ENCODE measurements at places on chromosomes 6 and 20.

DNA sequence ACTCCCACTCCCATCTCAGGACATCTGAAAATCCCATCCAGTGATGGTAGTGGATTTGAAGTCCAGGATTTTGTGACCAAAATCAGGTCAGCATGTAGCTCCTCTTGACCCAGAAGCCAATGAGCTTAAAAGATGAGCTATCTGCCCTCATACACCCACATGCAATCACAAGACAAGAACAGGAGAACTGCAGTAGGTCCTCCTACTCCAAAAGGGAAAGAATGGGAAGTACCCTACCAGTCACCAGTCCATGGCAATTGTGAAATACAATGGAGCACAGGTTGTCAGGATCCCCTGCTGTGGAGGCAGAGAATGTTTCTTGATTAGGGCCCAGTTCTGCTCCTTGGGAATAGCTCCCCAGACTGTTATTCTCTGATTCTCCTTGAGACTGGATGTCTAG is 347.3 kb upstream of the CNR1 start:
- no peak for DNase-seq

DNA sequence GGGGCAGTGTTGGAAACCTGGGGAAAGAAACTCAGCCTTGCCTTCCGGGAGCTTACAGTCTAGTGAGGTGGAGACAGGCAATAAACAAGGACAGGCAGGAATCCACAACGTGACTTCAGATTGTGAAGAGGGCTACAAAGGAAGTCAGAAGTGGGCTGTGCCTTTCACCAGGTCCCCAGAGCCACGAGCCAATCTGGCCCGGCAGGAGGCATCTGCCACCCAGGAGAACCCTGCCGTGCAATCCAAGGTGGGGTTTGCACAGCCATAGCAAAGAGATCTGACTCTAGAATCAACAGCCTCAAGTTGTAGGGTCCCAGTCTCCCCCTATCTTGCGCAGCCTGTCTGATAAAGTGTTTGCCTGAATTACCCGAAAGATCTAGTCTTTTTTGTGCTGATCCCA is 5.5 kb downstream of the SLC32A1 start:
- no peak for DNase-seq

DNA sequence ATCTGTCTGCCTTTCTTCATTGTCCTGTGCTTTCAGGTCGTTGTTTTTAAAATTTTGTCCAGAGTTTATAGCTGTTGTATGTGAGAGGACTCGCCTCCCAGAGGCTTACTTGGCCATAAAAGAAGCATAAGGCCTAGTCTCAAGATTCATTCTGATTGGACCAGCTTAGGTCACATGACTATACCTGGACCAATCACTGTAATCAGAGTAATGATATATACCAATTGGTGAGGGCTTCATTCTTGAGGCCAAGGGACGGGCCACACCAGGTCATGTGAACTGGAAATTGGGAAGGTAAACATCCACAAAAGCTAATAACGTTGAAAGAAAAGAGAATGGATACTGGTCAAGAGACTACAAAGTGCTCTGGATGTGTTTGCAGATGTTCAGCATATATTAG is 141.4 kb upstream of the SULF2 start:
- DNase-seq: no peak

GRCh38 chr20:15071085-15071808 is 733.8 kb upstream of the FLRT3 start:
- no peak for DNase-seq

- no peak for DNase-seq
Observed at GRCh38 chr6:169805242-169805838, 53.9 kb downstream of the ERMARD start.
